ENCODE measurements at places on chromosomes 5 and 9. TPM values are rescaled to one million over a fixed set of nuclear protein-coding genes. Genes with fewer than 3 reads are reported as not detected.

Gene PITX1
- total RNA-seq, result 21.2 TPM

Gene INSYN2B
- 0.07 TPM for total RNA-seq

Gene IL31RA
- not detected for total RNA-seq

Gene PCDHGA8
- total RNA-seq, result 0.94 TPM

Gene PCDHGA11
- 1.3 TPM for total RNA-seq

Gene RIOK2
- total RNA-seq, result 9.8 TPM

Gene SLC12A7
- 5.3 TPM for total RNA-seq

Gene PCDHA6
- not detected for total RNA-seq

All from gastrocnemius medialis (tissue), 4 donors.